Stimulated activated CD8-positive, alpha-beta memory T cell treated with anti-CD3 and anti-CD28 coated beads, Interleukin-4, amount 100 ng/mL, for 4 hours (primary cell): ENCODE measurements at places on chromosomes 4 and X.
A peak's percentile ranks its signal among the peaks of the same experiment; 100 is the strongest.

GRCh38 chr4:75672461-75673026 is 667 bp downstream of the G3BP2 start:
- peak; percentile 61 for DNase-seq

- no peak for DNase-seq
These were observed 156.0 kb upstream of the TTC29 start for GRCh38 chr4:147101678-147102077.

DNA sequence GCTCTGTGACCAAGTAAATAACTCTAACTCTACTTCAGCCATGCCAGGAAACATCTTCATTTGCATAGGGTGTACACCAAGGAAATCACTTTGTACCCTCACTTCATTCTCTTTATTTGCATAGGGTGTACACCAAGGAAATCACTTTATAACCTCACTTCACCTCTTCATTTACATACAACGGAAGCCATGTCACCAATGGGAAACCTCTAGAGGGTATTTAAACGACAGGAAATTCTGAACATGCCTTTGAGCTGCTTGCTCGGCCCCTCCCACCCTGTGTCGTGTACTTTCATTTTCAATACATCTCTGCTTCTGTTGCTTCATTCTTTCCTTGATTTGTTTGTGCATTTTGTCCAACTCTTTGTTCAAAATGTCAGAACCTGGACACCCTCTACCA is 848.1 kb upstream of the FRG1 start:
- DNase-seq, result no peak

DNA sequence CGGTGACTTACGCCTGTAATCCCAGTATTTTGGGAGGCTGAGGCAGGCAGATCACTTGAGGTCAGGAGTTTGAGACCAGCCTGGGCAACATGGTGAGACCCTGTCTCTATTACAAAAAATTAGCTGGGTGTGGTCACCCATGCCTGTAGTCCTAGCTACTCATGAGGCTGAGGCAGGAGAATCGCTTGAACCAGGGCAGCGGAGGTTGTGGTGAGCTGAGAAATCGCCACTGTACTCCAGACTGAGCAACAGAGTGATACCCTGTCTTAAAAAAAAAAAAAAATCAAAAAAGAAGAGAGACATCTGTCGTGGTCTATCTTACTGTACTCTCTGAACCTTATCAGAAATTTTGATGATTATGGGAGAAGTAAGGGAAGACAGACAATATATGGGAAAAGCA is 144.3 kb downstream of the CAMK2D start:
- DNase-seq, result no peak

GRCh38 chr4:39631700-39632079 is 7.0 kb downstream of the SMIM14 start:
- DNase-seq, result no peak

- DNase-seq, result no peak
These were observed 11.0 kb upstream of the PDLIM3 start for GRCh38 chr4:185546335-185546734.
